D341Med (cell line): ENCODE measurements at places on chromosomes 6 and 20.

DNA sequence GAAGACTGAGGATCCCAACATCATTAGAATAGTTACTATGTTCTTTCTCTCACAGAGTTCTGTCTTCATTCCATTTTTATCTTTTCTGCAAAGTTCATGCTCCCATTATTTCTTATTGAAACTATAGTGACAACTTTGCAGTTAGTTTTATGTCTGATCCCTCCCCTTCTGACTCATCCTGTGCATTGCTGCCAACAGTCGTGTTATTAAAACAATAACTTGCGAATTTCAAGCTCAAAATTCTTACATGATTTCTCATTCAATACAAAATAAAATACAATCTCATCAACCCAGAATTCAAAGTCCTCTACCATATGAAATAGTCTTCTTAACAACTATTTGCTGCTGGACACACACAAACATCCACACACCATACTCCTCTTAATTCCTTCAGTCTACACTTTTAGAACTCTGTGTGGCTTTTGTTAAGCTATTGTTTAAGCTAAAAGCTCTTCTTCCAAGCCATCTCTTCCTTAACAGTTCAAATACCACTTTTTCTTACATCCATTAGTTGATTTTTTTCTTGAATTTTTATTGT lies 261.4 kb upstream of the IRAK1BP1 start:
- DNase-seq = no peak

DNA sequence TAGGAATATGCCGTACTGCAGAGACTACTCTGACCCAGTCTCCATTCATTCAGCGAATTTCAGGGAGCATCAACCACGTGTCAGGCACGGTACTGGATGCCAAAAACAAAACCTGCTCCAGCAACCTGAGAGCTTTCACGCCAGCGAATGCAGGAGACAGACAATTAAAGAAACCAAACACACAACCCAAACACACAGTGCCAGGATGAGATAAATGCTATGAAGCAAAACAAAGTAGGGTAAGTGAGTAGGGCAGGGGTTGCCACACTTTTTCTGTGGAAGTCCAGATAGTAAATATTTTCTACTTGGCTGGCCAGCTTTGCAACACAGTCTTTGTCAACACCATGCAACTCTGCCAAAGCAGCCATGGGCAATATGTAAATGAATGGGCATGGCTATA lies 10.0 kb downstream of the MOCS1 start:
- DNase-seq = no peak

DNA sequence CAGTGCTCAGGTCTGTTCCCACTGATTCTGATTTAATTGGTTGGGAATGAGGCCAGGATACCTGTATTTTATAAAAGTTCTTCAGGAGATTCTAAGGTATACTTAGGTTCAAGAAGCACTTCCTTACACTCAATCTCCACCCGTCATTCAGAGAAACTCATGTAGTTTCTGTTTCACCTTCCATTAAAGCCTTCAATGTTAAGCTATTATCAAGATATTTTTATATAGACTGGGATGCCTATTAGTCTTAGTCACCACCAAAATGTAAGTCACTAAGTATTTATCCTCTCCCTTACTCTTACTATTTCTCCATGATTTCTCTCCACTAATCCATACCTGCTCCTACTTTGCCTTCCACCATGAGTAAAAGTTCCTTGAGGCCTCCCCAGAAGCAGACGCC lies 38.1 kb upstream of the GCLC start:
- no peak for DNase-seq

GRCh38 chr20:46951840-46952497 lies 57.3 kb downstream of the EYA2 start:
- DNase-seq = no peak

DNA sequence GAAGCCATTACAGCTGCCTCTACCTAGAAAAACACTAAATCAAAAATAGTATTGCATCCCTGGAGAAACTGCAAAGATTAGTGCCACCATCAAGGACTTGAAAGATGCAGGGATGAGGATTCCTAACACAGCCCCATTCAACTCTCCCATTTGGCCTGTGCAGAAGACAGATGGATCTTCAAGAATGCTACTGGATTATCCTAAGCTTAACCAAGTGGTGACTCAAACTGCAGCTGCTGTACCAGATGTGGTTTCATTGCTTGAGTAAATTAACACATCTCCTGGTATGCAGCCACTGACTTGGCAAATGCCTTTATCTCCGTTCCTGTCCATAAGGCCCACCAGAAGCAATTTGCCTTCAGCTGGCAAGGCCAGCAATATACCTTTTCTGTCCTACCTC lies 117.4 kb downstream of the TBC1D32 start:
- no peak for DNase-seq

- no peak for DNase-seq
Observed at GRCh38 chr20:58697201-58697866, 4.7 kb downstream of the NPEPL1 start.

- DNase-seq = no peak
Observed at GRCh38 chr6:125859727-125860126, 69.0 kb downstream of the NCOA7 start.

DNA sequence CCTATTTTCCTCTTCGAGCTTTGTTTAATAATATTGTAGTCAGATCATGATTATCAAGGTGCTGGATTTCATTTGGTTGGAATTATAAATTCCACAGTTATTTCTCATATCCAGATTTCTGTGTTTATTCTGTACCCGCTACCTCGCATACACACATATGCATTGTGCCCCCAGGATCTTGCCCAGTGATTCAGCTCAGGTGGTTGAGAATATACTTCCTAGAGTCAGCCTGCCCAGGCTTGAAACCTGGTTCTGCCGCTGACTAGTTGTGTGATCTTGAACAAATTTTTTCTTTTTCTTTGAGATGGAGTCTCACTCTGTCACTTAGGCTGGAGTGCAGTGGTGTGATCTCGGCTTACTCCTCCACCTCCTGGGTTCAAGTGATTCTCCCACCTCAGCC lies 14.7 kb downstream of the GINM1 start:
- DNase-seq = no peak

DNA sequence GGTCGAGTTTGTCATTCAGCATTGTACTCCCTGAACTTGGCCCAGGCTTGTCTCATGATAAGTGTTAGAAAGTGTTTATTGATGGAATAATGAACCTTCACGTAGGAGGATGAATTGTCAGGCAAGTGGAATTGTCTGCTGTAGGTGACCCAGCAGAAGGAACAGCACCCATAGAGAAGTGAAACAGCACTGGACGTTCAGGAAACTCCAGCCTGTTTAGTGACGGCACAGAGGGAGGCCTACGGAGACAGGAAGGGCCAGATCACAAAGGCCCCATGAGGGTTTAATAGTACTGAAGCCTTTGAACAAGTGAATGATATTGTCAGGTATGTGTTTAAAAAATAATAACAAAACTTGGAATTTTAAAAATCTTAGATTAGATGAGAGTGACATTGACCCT lies 2.9 kb downstream of the STX11 start:
- DNase-seq = no peak

DNA sequence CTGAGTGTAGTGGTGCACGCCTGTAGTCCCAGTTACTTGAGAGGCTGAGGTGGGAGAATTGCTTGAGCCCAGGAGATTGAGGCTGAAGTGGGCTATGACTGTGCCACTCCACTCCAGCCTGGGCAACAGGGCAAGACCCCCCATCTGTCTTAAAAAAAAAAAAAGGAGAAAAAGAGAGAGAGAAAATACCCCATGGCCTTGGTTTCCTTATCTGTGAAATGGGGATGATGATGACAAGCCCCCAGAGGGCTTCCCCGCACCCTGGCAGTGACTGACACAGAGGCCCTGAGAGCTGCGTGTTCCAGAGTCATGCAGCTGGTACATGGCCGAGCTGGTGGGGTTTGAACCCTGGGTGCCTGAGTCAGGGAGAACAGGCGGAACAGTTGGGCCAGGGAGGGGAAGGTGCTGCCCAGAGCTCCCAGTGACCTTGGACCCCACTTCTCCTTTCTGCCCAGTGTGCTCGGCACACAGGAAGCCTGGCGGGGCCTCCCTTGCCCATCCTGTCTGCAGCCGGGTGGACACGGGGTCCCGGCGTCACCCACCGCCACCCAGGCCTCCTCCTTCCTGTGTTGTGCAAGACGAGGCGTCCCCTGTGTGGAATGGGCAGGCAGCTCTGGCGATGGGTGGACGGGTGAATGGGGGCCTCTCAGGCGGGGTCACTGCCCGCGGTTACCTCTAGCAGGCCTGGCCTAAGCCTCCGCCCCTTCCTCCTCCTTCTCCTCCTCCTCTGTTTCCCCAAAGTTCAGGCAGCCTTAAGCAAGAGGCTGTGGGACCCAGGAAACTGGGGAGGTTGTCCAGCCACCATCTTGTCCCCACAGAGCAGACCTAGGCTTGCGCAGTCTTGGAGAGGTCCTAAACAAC lies 84.2 kb downstream of the CEBPB start:
- DNase-seq = no peak

- DNase-seq = no peak
Observed at GRCh38 chr20:8616792-8617191, 452.1 kb upstream of the PLCB4 start.
